PC-9 (cell line): ENCODE measurements at places on chromosomes 6 and 20. TPM values are rescaled to one million over a fixed set of nuclear protein-coding genes. Genes with fewer than 3 reads are reported as not detected.
A peak's percentile ranks its signal among the peaks of the same experiment; 100 is the strongest.

Gene FILIP1
- total RNA-seq: 0.15 TPM in 1 of 2 replicates, not detected in the other

- peaks cover 14% of the 10 kb centered on the region for H3K4me1 ChIP-seq
- DNase-seq: no peak
- no peaks in the 10 kb centered on the region for H3K36me3 ChIP-seq
- H3K27ac ChIP-seq: no peak overlapping the region
Observed at GRCh38 chr6:71473926-71474325, 185.3 kb downstream of the OGFRL1 start.

DNA sequence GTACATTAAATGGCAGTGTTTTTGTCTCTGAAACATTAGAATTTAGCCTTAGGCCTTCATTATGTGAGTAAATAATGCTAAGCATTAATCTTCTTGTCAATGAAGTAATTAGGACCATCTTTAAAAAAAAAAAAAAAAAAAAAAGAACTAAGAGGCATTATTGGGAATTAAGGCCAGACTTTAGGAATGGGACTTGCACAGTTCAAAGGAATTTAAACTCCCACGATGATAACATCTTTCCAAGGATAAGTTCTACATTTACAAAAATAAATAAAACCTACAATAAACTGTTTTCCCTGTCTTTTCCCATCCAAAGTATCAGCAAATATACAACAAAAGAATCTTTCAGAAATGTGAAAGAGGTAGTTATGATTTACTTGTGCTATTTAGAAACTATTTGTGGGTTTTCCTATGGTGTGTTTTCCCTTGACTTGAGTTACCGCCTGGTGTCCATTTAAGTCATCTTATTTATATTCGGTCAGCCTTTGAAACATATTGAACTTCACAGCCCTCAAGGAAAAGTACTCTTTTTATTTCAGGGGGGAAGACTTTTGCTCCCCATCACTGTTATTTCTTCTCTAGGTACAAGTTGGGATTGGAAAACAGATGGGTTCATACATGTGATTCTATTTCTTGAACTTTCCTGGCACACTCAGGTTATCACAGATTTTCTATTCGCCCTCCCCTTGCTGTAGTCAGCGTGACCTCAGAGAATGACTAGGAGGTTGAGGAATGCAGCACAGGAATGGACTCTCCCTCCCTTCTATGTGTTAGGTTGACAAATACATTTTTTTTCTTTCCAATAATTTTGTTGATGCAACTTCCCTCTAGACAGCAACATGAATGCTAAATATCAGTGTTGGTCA, 13.6 kb downstream of the STMND1 start:
- H3K27ac ChIP-seq: peak overlapping the region; percentile 48
- H3K36me3 ChIP-seq: no peaks in the 10 kb centered on the region
- peaks cover 20% of the 10 kb centered on the region for H3K4me1 ChIP-seq
- H3K27me3 ChIP-seq: no peaks in the 10 kb centered on the region
- peak; percentile 85 for DNase-seq

Gene NKAIN4
- not detected in 2 replicates for total RNA-seq

DNA sequence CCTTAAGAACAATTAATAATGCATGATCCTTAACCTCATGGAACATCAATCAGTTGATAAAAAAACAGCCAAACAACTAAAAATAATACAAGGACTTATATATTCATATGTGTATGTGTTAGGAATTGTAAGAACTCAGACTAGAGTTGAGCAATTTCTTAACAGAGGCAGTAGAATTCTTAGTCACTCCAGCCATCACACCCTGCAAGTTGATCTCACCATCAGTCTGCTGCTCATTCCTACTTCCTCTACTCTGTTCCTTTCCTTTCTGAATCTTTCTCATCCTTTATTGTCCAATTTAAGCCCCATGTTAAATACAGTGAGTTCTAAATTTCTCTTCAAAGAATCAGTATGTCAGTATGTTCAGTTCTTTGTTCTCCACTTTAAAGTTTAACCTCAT, 2.6 kb downstream of the ZNF165 start:
- H3K36me3 ChIP-seq: peaks cover 41% of the 10 kb centered on the region
- H3K27ac ChIP-seq: no peak overlapping the region
- H3K4me1 ChIP-seq: peaks cover 15% of the 10 kb centered on the region; the same call in 1 of the 2 replicates

- H3K27me3 ChIP-seq: no peaks in the 10 kb centered on the region
- no peaks in the 10 kb centered on the region for H3K36me3 ChIP-seq
- no peak overlapping the region for H3K4me3 ChIP-seq
- H3K27ac ChIP-seq: no peak overlapping the region
Observed at GRCh38 chr6:114816678-114817077, 473.9 kb upstream of the HS3ST5 start.

DNA sequence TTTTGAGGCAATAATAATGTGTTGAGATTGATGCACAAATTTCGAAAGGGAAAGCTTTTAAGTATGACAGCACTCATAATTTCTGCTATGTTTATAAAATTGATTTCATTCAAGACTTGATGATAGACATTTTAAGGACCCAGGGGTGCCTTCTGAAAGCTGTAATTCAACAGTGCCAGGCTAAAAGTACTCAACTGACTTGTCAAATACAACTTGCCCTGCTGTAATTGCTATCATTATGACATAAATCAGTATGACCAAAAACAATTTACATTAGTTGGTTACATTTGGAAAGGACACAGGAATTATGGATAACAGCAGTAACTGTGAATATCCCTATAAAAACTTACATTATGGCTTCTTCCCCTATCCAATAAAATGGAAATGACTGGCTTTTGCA, 178.9 kb downstream of the MMUT start:
- no peak overlapping the region for H3K4me3 ChIP-seq

Gene HRH3
- not detected in 2 replicates for total RNA-seq

- peaks cover 16% of the 10 kb centered on the region for H3K4me1 ChIP-seq
- DNase-seq: no peak
- no peak overlapping the region for H3K27ac ChIP-seq
- no peaks in the 10 kb centered on the region for H3K36me3 ChIP-seq
- no peak overlapping the region for H3K4me3 ChIP-seq
Observed at GRCh38 chr6:42158011-42158410, 15.2 kb upstream of the GUCA1A start.

Gene CYP21A2
- total RNA-seq: 0.33 TPM in 1 of 2 replicates, not detected in the other
